ENCODE measurements at places on chromosomes 3 and 15. TPM values are rescaled to one million over a fixed set of nuclear protein-coding genes. Genes with fewer than 3 reads are reported as not detected.

Gene WDR72
- total RNA-seq = 0.08 TPM

Gene GNAT1
- total RNA-seq = not detected

Gene RARRES1
- 30.6 TPM for total RNA-seq

Gene STAB1
- total RNA-seq = 41.1 TPM

Gene CGNL1
- 4.7 TPM for total RNA-seq

Gene TFG
- total RNA-seq = 116 TPM

Gene UPK1B
- total RNA-seq = not detected

Gene DAZL
- total RNA-seq = not detected

Gene LEKR1
- 2.0 TPM for total RNA-seq

Gene RTP1
- total RNA-seq = not detected

Gene UMPS
- 23.4 TPM for total RNA-seq

Gene GOLGA8R
- total RNA-seq = 0.54 TPM

Data from colonic mucosa (tissue), 4 donors.